ENCODE measurements at places on chromosomes 3 and 15.

DNA sequence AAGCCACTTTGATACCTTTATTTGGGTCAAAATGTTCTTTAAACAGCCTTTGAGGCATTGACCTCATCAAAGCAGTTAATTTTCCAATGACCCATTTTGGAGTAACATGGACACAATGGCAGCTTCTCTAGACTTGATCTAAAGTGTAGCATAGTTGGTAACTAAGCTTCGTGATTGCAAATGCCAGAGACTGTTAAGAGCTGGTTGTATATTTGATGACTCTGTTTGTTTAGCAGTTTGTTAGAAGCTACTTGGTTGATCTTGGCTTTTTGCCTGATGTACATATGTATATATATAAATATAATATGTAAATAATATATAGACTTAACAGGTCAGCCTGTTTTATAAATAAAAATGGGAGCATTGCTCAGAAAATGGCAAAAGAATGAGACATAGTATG is 68.4 kb downstream of the MITF start:
- no peak for DNase-seq

DNA sequence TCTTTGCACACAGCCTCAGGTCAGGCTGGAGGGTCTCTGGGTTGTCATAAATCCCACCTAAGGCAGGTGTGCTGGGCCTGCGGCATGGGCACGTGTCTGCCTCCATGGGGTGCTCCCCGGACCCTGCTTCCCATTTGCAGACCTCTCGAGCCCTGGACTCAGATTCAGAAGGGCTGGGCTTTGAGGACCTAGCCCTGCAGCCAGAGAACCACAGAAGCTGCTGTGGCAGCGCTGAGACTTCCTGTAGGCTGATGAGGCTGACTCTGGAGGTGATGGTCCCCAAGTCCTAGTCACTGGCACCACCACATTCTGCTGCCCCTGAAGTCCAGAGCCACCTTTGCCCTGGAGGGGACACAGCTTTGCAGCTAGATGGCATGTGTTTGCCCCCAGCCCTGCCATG is 156.4 kb downstream of the LRRC28 start:
- DNase-seq, result no peak

DNA sequence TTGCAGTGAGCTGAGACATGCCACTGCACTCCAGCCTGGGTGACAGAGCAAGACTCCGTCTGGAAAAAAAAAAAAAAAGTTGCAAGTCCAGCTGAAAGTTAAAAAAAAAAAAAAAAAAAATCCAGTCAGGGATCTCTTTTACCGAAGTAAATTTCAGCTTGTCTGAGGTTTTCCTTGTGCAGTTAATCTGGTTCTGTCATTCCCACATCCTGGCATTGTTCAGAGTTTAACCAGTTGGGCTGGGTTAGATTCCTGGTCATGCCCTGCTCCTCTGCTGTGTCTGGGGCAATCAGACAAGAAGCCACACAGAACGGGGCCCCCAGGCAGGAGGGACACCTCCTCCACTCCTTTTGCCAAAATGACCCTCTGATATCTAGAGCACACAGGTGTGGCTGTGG is 84.1 kb upstream of the KLHL25 start:
- no peak for DNase-seq

GRCh38 chr3:164375995-164376394 is 702.3 kb downstream of the SI start:
- no peak for DNase-seq

- DNase-seq, result no peak
Measured at GRCh38 chr3:98808071-98808470, 44.9 kb downstream of the ST3GAL6 start.

- no peak for DNase-seq
Measured at GRCh38 chr3:157059181-157059580, 100.8 kb downstream of the CCNL1 start.

Measured in retina (tissue), 1 donor.